Memory B cell (primary cell): ENCODE measurements at places on chromosomes 6 and 20.

- DNase-seq: no peak
These were observed 70.4 kb downstream of the ABHD12 start for GRCh38 chr20:25320035-25320800.

- DNase-seq: no peak
These were observed 23.9 kb upstream of the ASXL1 start for GRCh38 chr20:32333988-32334885.

GRCh38 chr6:81562169-81562568, 190.3 kb downstream of the TENT5A start:
- no peak for DNase-seq

- no peak for DNase-seq
These were observed 248.5 kb downstream of the TSHZ2 start for GRCh38 chr20:53220482-53221307.

GRCh38 chr6:149032599-149033405, 284.7 kb upstream of the TAB2 start:
- DNase-seq: no peak

- DNase-seq: no peak
These were observed 4.9 kb upstream of the YTHDF1 start for GRCh38 chr20:63220696-63221399.

DNA sequence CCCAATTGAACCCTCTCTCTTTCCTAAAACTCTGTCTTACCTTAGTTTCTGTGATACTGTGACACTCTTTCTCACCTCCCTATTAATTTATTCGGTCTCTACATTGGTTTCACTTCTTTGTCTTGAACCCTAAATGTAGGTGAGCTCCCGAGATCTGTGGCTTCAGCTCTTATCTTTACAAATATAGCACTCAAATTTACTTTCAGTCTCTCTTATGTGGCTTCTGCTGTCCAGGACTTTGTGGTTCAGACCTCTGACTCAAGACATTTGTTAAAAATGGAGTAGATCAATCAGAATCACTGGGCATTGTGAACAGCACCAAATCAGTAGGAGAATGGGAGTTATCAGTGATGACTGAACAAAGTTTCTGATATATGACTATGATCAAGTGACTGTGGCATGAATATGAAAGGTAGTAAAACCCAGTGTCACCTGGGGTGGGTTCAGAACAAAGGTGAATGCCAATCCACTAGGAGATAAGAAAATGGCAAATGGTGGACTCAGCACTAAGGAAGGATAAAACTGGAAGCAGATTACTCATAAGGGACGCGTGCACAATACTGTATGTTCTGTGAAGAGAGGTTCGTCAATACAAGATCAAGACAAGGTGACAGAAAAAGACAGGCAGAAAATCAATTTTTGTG, 27.2 kb downstream of the IL17F start:
- no peak for DNase-seq

- no peak for DNase-seq
These were observed 24.0 kb downstream of the C6orf132 start for GRCh38 chr6:42118162-42119001.

DNA sequence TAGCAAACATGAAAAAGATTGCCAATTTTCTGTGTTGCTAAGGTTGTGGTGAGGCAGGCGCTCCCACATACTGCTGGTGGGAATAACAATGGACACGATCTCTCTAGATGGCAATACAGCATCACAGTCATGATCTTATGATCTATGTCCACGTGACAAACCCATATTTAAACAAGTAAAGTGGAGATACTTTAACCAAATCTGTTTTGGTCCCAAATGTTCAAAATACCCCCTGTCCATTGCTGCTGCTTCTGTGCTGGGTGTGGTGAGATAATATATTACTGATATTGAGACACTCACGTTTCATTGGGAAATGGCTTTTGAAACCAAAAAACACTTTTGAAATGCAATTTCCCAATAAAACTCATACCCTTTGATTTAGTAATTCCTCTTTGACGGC, 23.0 kb downstream of the SIRPD start:
- DNase-seq: no peak

- DNase-seq: no peak
These were observed 192.3 kb downstream of the TMEM200A start for GRCh38 chr6:130558131-130558530.

DNA sequence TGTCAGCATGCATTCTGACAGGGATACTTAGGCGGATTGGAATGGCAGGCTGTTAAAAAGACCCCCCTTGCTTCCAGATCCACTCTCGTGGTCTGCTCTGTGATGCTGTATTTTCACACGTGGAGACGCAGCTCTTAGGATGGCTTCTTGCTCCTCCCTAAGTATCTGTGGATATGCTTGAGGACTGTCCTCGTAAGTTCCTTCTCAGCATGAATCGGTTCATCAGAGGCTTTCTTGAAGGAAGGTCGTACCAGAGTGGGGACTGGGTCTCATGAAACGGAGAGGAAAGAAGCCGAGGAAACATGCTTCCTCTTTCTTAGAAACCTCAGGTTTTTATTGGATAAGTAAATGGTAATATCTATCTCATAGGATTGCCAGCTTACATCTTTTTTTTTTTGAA, 220.4 kb downstream of the FARS2 start:
- no peak for DNase-seq

- no peak for DNase-seq
These were observed 49.5 kb upstream of the PREP start for GRCh38 chr6:105452376-105452775.

DNA sequence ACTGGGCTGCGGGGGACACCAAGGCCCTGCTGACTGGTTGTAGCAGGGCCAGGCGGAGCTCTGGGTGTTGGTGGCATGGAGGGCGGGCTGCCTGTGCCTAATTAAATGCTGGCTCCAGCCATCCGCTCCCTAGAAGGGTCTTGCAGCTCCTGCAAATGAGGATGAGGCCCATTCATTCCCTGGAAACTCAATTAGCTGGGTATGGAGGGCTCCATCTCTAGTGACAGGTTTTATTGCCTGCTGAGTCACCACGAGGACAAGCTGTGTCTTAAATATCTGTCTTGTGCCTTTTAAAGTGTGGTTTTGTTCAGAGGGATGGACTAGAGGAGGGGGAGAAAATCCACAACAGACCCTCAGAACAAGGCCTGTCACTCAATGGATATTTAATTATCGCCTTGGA, 60.9 kb downstream of the SULF2 start:
- no peak for DNase-seq

GRCh38 chr20:25299806-25300205, 51.9 kb downstream of the PYGB start:
- DNase-seq: no peak

- DNase-seq: no peak
These were observed 1.0 kb upstream of the SPATA2 start for GRCh38 chr20:49916146-49917002.

DNA sequence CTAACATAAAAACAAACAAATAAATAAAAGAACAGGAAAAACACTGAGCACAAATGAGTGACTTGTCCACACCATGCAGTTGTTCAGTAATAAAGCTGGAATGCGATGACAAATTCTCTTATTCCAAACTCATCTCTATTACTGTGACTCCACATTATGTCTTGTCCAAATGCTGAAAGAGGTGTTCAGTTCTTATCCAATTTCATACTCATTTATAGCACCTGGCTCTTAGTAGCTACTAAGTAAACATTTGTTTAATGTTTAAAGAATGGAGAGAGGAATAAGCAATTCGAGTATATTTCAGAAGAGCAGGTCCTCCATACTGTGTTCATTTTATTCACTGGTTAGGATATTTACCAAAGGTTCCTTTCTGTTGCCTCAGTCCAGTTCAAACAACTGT, 439.0 kb upstream of the JAG1 start:
- no peak for DNase-seq

DNA sequence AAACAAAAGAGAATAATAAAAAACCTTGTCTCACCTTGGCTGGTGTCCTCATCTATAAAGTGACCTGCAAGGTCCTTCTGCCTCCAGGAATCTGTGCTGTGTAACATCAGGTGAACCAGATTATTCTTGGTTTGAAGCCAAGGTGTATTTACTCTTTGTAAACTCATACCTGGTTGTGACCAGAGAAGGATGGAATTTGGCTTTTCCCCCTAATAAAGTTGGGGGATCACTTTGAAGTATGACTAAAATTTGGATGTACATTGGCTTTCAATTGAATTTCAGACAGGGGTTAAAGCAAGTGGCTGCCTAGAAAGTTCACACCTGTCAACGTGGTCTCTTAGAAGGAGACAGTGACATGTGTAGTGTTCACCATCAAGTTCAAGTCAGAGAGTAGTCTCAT, 100.1 kb downstream of the SCP2D1 start:
- DNase-seq: no peak

GRCh38 chr6:149334201-149334600, 16.7 kb downstream of the TAB2 start:
- DNase-seq: no peak

GRCh38 chr20:3173610-3174441, 477 bp upstream of the LZTS3 start:
- DNase-seq: no peak

GRCh38 chr20:37736132-37736531, 42.3 kb downstream of the CTNNBL1 start:
- DNase-seq: no peak

DNA sequence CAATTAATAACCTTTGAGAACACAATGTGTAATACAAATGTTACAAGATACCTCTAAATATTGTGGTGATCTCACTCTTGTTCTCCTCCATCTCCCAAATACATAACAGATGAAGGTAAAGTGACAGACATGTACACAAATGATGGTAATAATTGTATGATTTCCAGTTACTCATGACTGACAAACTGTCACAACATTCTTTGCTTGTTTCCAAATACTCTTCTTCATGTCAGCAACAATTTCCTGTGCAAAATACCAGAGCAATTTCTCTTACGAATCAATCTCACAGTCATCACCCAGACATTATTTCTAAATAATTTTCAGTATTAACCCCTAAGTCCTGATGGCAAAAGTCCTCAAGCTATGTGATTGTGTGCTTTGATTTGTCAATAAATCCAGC, 92.9 kb downstream of the RPS12 start:
- DNase-seq: no peak

GRCh38 chr20:25036331-25036936, 21.5 kb downstream of the ACSS1 start:
- DNase-seq: no peak

- no peak for DNase-seq
These were observed 311.1 kb upstream of the JAG1 start for GRCh38 chr20:10984913-10985312.

GRCh38 chr6:705047-705446, 12.1 kb upstream of the EXOC2 start:
- no peak for DNase-seq

GRCh38 chr6:166678426-166678825, 51.4 kb upstream of the RPS6KA2 start:
- no peak for DNase-seq

DNA sequence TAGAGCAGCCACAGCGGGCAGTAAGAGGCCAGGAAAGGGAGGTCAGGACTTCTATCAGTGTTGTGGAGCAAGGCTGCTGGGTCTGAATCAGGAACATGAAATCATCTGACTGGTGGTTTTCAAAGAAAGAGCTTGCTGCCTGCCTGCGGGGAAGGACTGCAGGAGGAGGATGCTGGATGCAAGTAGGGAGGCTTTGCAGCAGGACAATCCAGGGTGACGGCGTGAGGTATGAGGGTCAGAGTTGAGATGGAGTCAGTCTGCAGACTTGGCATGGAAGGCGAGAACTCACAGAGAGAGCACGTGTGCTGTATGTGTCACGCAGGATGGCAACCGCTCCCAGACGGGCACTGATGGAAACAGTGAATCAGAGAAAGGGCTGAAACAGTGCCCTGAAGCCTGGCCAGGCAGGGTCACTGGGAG, 59.2 kb upstream of the CD93 start:
- DNase-seq: no peak

- DNase-seq: no peak
These were observed 19.4 kb upstream of the KCNK16 start for GRCh38 chr6:39341937-39342336.

DNA sequence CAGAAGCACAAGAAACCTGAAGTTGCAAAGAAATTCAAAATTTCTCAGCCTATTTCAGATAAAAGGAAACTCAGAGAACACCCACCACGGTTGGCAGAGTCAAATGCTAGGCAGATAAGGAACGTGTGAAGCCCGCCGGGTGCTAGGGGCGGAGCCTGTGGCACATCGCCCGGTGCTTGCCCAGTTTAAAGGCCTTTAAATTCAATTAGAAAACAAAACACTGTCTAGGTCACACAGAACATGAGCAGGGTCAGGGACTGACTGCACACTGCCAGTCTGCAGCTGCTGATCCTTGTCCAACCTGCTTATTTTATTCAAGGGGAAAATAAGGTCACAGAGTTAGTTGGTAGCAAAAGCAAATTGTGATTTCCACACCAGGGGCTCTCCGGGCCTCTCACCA, 75.8 kb downstream of the PSMG4 start:
- no peak for DNase-seq

DNA sequence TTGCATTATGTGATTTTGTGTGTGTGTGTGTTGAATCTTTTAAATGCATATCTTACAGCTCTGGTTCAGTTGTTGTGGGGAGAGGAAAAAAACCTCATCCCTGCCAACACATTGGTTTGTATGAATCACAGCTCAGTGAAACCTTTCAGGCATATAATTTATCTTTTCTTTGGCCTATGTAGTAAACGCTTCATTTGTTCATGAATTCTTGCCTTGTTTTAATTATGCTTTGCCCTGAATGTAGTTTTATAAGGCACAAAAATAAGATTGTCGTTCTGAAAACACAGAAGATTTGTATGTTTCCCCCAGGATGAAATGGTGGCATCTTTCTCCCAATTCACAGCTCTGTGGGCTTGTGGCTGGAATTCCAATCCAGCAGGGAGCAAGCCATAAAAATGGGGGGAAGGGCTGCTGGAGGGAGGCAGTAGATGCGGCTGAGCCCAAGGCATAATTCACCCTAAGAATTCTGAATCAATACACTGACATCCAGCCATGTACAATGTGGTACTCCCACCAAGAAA, 45.1 kb downstream of the BCAS1 start:
- DNase-seq: no peak

DNA sequence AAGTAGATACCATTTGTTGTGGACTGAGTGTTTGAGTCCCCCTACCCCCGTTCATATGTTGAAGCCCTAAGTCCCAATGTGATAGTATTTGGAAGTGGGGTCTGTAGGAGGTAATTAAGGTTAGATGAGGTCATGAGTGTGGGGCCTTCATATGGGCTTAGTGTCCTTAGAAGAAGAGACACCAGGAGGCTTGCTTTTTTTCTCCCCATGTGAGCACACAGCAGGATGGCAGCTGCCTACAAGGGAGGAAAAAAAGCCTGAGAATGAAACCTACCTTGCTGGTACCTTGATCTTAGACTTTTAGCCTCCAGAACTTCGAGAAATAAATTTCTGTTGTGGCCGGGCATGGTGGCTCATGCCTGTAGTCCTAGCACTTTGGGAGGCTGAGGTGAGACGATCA, 67.9 kb upstream of the TULP4 start:
- DNase-seq: no peak

- DNase-seq: peak; percentile 10
These were observed 614 bp upstream of the TMEM242 start for GRCh38 chr6:157323966-157324300.

GRCh38 chr6:5076931-5077330, 8.2 kb upstream of the PPP1R3G start:
- DNase-seq: no peak
